Right forelimb (tissue), 1 donor: ENCODE measurements at places on chromosomes 11 and 22.
A peak's percentile ranks its signal among the peaks of the same experiment; 100 is the strongest.

GRCh38 chr11:534396-535209 is 773 bp downstream of the HRAS start:
- peak; percentile 56 for DNase-seq

DNA sequence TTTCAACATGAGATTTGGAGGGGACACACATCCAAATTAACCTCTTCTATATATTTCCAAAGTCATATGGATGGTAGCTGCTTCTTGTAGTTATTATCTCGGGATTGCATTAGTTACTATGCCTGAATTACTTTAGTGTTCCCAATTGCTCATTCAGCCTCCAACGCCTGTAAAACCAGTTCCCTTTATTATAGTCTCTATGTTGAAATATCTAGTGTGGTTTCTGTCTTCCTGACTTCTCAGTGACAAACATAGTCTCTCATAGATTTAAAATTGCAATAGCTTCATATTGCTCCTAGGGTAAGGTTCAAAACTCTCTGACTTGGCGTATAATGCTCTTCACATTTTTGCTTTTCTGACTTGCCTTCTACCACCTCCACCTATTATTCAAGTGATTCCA is 366.4 kb downstream of the CASP12 start:
- DNase-seq, result no peak

- DNase-seq, result no peak
These were observed 52.8 kb upstream of the RRAS2 start for GRCh38 chr11:14411818-14412217.

GRCh38 chr11:43397251-43397650 is 38.5 kb downstream of the TTC17 start:
- no peak for DNase-seq

DNA sequence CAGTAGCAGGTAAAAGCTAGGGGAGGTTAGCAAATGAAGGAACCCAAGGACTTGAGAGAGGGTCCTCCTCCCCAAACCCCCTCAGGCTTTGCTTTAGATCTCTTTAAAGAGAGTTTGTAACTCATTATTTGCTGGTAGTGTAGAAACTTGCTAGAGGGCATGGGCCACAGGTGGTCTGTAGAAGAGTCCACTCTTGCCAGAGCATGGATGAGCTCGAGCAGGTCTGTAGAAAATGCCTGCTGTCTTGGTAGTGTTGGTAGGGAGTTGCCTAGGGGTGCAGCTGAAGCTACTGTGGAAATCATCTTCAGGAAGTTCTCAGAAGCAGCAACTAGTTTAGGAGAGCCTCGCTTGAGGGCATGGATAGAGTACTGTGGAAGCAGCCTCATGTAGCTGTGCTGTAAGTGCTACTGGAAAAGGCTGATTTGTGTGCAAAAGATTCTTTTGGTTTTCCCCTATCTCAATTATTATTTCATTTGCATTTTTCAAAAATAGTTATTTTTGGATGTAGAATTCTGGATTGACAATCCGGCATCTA is 104.3 kb downstream of the TMEM135 start:
- no peak for DNase-seq

- DNase-seq, result no peak
These were observed 29.9 kb downstream of the MICAL2 start for GRCh38 chr11:12140186-12140793.

DNA sequence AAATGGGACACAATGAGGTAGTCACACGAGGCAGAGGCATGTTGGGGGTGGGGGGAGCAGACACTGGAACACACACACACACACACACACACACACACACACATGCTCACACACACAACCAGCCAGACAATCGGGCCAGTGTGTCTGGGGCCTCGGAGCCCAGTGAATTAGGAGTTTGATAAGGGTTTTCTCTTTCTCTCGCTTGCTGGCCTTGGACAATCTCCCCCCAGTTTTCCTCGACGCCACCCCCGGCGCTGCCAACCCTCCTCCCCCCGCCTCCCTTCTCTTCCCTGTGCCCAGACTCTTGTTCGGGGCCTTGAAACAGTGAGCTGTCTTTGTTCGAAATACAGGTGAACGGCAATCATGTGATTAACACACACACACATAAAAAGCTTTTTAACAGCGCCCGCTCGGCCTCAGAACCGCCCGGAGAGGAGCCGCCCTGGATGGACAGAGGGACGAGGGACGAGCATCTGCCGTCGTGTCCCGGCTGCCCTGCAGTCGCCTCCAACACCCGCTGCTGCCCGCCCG is 1.5 kb upstream of the SOX10 start:
- no peak for DNase-seq

DNA sequence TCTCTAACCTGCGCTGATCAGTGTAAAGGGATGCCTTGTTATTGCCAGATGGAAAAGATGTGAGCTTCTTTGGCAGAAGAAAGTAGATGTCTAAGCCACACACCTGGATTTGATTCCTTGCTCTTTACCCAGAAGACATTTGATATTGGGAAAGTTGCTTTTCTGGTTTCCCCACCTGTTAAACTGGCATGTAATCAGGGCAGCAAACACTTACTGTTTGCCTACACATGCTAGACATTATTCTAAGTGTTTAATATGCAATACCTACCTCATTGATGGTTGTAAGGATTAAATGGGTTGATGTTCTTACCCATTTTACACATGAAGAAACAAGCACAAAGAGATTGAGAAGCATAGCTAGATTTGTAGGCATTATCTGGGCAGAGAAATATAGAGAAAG is 16.6 kb downstream of the ASRGL1 start:
- no peak for DNase-seq

GRCh38 chr11:6480299-6480914 is 724 bp downstream of the ARFIP2 start:
- no peak for DNase-seq

DNA sequence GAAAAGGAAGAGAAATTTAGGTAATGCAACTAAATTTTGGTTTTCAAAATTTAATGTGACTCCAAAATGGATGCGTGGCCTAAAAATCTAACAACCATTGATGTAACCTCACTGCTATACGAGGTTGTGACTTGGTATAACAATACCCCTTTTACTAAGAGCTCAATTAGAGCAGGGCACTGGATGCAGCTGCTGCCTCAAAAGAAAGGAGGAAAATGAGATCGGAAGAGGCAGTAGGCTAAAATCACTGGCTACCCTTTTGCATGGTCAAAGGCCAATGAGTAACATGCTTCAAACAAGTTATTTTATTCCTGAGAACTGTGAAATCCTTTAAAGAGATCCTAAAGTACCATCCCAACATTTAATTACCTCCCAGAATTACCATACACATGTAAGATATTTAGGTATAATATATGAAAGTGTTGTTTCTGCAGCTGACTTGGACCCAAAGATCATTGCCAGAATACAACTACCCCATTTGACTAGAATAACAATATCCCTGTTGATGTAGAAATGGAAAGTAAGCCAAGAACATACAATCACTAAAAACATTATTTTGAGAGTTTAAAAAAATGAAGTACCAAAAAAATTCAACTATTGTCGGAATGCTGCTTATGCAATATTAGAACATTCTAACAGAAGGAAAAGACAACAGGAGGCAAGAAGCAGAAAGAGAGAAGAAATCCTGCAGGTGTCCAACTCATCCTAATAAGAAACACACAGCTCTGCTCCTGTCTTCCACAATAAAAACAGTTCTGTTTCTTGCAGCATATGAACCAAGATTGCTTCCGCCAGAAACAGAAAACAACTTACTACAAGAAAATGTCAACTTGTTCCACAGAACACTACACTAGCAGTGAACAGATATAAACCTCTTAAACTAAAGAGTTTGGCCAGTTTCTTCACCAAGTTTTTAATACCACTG is 15.0 kb downstream of the SIK3 start:
- no peak for DNase-seq

DNA sequence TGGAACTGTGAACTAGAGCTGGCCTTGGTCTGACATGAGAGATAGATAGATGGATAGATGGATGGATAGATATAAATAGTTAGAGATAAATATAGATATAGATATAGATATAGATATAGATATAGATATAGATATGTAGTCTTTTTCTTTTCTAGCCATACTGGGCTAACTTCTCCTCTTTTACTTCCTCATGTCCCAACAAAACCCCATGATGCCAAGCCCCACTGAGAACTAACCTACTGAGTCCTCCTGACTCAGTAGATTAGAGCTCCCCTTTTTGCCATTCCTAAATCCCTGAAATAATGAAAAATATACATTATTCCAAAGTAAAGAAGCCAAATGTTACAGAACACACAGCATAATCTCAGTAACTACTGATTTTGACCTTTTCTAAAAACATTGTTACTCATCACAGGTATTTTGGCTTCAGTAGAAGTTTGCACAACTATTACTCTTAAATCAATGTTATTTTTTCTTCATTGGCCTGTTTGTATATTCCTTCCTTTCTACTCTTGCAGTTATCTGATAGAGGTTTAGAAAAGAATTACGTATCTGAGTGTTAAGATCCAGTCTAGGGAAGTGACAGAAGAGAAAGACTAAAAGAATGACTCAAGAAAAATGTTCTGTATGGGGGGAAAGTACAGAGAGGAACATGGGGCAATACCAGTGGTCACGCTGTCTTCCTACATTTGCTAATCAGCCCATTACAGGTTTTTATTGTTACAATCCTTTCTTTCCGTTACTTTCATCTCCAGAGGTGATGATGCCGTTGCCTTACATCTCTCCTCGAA is 6.0 kb upstream of the OR10D3 start:
- DNase-seq, result no peak

DNA sequence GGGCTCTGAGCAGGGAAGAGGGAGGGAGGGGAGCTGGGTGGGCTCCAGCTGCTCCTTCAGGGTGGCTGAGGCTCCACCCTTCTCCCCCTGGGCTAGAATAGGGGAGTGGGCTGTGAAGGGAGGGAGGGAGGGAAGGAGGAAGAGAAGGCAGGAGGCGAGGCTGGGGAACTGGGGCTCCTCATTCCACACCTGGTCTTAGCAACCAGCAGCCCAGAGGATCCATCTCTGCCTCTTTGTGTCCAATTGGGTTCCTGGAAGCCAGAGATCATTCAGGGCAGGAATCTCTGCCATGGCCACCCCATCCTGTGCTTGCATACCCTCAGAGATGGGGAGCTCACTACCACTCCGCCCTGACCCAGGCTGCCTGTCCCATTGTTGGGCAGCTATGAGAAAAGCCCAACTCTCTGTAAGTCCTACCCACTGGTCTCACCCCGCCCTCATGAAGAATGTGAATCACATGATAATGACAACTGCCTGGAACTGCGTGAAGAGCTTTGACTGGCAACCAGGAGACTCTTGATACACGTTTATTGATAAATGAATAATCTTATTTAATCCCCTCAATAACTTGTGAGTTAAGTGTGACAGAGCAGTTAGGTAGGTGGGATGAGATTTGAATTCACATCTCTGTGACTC is 7.9 kb downstream of the NCF4 start:
- DNase-seq, result no peak

DNA sequence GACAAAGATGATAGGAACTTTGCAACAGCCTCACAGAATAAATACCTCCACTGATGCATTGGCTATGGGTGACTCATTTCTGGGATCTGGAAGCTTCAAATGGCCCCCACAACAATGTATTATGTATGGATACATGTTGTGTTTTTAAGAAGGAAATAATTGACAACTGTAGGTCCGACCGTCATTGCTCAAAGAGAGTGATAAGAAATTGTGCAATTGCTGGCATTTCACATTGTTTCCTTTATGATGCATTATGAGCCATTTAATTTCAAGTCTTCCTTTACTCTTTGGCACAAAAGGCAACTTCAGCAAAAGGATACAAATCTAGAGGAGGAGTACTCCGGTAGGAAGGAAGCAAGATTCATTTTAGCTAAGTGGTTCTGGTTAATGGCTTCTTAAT is 2.0 kb downstream of the ANO3 start:
- DNase-seq, result no peak

DNA sequence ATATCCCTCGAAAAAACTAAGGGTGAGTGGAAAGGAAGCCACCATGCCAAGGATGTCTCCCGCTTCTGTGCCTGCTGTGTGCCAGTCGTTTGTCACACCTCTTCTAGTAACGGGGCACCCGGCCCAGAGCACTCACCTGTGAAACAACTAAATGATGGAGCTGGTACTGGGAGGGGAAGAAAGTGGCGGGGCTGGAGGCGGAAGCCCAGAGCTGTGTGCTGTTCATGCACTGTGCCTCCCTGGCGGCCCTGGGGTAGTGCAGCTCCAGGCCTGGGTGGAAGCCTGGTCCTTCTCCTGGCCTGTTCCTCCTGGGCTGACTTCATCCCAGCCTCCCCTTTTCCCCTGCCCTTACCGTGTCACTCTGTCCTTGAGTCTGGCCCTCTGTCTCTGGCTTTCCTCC is 130.2 kb downstream of the CEP164 start:
- DNase-seq, result no peak

DNA sequence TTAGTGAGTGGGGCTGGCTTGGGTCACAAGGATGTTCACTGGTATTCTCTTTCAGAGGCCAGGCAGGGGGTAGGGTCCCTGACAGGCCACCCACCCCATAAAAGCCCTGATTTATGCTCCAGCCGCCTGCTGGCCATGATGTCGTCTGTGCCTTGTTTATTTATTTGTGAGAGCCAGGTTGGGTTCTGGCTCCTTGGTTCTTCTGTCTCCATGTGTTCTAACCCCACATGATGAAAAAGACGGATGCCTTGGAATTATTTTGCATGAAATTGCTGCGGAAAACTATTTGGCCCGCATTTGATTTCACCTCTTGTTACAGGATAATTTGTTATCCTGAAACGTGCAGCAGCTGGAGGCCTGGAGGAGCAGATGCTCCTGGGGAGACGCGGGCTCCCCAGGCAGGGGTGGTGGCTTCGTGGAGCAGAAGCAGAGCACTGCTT is 46.3 kb upstream of the WNT11 start:
- DNase-seq, result no peak

DNA sequence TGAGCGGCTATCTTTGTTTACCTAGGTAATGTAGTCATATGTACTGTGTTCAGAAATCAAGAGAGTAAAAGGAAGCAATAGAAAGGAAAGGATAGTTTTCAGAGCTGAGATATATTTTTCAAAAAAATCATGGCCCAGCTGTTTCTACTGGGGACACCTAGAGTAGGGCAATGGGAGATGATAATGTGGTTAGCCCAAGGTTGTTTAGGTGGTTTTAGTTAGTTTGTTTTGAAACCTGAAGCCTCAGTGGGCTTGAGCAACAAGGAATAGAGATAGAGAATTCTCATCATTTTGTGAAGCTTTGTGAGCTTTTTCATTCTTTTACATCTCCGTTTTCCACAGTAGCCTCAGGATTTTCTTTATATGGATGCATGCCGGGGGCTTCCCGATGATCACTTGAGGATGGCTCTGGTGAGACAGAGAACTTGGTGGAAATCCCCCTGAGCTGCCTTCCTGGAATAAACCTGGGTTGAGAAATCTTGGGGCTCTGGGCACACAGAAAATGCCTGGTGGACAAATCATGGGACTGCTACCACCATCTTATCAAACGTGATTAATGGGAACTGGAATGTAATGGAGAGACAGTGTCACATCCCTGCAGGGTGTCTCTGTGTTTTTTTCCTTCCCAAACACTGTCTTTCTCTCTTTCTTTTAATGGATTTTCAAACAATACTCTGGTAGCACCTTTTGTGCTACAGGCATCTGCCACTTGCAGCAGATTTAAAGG is 49.0 kb downstream of the ARHGAP42 start:
- no peak for DNase-seq

GRCh38 chr22:49243965-49244364 is 583.7 kb downstream of the BRD1 start:
- no peak for DNase-seq
